ENCODE measurements at places on chromosomes 11 and 22. TPM values are rescaled to one million over a fixed set of nuclear protein-coding genes. Genes with fewer than 3 reads are reported as not detected.
A peak's percentile ranks its signal among the peaks of the same experiment; 100 is the strongest.

The ABCG4 gene
- 0.95 TPM for total RNA-seq

DNA sequence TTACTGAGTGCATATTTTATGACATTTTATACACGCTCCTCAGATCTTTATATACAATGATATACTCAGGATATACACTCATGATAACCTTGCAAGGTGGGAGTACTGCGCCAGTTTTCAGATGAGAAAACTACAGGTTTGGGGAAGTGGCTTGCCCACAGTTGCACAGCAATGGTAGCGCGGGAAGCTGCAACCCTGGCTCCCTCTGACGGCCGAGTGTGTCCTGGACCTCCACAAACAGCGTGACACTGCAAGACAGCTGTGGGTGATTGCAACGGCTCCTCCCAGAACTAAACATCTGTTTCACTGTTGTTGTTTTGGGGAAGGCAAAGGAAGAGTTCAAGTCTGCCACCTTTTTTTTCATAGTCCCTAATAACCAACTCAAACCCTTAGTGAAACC, 47.0 kb downstream of the PACSIN2 start:
- no peak for DNase-seq

The UBASH3B gene
- total RNA-seq = 11.4 TPM

The MN1 gene
- 9.1 TPM for total RNA-seq

- DNase-seq = no peak
Measured at GRCh38 chr11:92401520-92401919, 176.9 kb downstream of the FAT3 start.

- no peak for DNase-seq
Measured at GRCh38 chr11:114083391-114084252, 24.1 kb downstream of the ZBTB16 start.

DNA sequence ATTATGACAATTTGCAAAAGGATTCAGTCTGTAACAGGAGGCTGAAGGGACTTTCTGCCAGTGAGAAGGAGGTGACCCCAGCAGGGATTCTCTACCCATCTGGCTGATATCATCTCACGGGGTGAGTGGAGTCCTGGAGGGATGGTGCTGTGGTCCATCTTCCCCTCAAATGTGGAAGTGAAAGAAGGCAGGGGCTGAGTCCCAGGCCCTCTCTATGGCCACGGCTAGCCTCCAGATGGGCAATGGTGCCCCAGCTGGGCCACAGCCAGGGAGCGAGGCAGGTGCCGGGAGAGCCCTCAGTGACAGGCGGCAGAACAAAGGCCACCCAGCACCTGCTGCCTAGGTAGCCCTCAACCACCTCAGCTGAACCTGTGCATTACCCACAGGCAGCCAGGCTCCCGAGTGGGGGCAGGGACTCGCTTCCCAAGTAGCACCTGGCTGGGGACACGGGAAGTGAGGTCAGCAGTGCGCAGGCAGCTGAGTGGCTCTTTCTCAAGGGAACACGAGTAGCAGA, 6.7 kb downstream of the NECTIN1 start:
- no peak for DNase-seq

The GGTLC3 gene
- total RNA-seq = not detected

The PIK3C2A gene
- total RNA-seq = 92.3 TPM

DNA sequence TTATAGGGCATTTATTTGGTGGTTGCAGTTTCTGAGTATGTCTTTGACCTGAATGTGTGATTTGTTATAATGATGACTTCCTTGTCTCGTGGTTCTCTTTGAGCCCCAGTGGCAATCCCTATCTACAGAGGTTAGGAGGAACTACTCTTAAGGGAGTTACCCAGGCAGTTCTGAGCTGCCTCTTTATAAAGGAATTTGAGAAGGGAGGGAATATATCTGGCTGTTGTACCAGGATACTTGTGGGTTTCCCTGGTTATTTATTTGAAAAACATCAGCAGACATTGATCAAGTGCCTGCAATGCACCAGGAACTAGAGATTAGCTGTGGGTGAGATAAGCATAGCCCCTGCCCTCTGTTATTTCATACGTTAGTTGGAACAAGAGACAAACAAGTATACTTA, 243.5 kb upstream of the ARHGAP20 start:
- DNase-seq = no peak

DNA sequence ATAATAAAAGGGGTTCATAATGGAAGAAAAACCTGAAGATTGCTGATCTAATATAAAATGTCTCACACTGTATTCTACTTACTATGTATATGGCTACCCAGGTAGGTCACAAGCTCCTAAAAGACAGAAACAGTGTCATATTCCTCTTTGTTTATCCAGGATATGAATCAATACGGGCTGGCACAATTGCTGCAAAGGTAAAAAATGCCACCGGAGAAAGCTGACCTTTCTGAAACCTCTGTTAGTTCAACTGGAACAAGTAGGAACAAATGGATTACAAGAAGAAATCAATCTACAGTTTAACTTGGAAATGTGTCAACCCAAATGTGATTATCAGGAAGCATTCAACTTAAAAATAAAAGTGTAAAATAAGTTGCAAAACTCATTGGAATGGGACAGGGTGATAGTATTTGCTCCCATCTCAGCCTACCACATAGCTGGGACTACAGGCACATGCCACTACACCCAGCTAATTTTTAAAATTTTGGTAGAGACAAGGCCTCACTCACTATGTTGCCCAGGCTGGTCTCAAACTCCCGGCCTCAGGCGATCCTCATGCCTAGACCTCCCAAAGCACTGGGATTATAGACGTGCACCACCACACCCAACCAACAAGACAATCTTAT, 27.6 kb downstream of the SLC35F2 start:
- DNase-seq = no peak

The SCUBE1 gene
- 1.2 TPM for total RNA-seq

DNA sequence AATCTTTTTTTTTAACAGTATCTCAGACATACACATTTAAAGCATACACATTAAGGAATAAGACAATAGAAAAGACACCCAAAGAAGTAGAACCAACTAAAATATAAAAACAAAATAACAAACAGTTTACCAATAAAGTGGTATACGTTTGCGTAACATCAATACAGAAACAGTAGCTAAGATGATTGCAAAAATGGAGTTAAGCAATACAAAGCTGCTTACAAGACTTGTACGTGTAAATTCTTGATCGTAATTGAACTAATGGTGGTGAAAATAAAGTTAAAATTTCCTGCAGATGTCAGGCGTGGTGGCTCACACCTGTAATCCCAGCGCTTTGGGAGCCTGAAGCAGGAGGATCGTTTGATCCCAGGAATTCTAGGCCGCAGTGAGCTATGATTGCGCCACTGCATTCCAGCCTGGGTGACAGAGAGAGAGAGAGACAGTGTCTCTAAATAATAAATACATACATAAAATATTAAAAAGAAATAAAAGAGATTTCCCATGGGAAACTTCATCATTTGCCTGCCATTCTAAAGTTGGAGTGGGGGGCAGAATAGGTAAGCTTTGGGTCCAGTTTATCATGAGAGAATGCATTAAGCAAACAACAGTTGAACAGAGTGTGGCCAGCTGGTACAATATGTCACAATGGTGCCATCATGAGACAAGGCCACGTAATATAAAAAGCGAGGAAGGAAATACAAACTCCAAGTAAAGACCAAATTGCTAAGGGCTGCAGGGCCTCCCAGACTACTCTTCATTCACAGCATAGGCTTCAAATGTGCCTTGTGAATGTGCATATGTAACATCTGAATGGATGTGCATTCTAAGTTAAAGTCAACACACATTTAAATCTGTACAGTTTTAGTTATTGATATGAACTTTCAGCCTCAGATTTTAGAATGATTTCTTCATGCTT, 38.9 kb upstream of the EED start:
- no peak for DNase-seq

The GGTLC2 gene
- not detected for total RNA-seq

The SLC15A3 gene
- 12.7 TPM for total RNA-seq

DNA sequence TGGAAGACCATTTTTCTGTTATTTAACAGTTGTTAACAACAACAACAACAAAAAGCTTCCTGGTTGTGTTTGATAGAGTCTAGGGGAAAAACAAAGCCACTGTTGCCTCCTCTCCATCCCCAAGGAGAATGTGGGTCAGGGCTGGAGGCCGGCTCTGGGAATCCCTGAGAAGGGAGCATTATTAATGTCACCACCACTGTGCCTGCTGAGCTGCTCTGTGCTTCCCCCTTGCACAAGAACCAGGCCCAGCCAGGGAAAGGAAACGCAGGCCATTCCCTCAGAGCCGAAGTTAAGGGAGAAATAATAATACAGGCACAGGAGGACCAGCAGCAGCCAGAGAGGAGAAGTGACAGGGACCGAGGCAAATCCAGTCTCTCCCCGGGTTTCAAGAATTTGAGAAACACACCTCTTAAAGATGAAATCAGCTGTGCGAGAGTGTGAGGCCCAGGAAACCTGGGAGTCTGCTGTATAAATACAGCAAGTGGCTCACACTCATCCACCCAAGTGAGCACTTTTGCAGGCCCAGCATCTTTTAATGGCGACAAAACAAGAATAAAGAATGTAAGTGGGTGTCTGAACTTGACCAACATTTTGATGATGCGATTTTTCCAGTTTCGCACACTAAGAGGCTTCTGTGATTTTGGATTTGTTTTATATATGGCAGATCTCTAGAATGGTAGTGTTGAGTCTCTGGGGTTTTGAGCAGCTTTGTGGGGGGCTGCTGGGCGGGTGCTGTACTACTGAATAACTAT, 539.2 kb downstream of the NTM start:
- no peak for DNase-seq

DNA sequence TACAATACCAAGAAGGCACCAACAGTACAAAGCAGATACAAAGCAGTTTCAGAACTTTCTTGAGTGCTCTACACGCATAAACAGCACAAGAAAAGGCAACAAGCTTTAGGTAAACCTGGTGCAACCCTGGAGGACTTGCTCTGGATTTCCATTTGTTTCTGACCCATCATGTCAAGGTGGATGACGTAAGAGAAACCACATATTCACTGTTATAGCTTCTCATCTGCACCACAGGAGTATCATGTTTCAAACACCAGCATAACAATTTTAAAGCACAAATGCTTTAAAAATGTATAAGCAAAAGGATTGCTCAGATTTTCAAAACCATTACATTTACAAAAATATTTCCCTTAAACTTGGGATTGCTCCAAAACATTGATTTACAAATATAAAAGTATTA, 25.0 kb upstream of the YPEL1 start:
- DNase-seq = no peak

- no peak for DNase-seq
Measured at GRCh38 chr11:105401269-105401809, 208.5 kb upstream of the GRIA4 start.

The MS4A5 gene
- total RNA-seq = not detected

DNA sequence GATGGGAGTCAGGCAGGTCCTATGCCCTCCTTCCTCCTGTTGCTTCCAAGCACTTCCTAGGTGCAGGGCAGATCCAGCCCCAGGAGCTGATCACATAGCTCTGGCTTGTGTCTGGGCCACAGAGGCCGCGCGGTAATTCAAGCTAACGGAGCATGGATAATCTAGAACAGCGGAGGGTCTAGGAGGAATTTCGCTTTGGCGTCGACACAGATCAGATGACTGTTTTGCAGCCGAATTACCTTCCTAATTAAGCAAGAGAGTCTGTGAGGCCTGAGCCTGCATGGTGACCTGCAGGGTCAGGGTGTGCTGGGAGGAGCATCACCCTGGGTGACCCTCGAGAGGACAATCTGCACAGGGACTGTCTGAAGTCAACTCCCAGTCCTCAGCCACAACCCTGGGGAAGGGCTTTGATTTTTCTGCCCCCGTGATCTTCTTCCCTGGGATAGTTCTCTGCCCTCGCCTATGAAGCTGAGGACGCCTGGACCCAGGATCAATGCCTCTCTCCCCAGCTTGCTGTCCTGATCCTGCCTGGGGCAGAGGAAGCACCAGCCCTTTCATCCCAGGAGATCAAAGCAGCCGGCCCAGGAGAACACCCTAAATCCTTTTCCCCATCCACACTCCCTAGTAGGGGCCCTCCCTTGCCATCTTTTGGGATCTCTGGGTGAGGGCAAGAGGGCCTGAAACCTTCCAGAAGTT, 11.0 kb downstream of the NECTIN1 start:
- DNase-seq = no peak

DNA sequence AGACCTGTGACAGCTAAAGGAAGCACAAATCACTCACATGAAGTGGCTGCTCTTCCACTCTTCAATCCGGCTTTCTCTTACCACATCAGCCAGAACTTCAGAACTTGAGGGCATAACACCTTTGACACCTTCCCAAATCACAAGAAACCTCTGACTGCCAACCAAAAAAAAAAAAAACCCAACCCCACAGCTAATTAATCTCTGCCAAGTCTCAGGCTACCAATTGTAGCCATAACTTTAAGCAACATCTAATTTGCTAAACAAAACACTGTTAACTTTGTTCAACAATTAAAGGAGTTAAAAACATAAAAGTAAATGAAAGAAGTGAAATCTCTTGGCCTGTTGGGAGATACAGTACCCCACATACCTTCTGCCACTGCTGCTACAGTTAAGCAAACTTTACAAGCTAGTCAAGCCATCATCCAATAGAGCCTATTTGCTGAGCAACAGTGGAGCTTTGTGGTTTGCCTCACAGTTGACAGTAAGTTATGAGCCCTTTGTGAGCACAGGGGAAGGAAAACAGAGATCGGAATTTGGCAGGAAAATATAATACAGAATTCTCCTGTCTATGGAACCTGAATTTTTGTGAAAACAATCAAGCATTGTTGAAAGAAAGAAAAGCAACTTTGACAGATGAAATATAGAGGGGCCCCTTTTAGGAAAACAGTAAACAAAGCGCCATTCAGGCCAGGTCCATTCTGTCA, at the start of gene SOX6:
SOX6 (minus strand) TSS at position 490 of the 704 bp plus-strand sequence. CDS start 15,298 bp downstream, outside the sequence.
- DNase-seq = peak; percentile 13

DNA sequence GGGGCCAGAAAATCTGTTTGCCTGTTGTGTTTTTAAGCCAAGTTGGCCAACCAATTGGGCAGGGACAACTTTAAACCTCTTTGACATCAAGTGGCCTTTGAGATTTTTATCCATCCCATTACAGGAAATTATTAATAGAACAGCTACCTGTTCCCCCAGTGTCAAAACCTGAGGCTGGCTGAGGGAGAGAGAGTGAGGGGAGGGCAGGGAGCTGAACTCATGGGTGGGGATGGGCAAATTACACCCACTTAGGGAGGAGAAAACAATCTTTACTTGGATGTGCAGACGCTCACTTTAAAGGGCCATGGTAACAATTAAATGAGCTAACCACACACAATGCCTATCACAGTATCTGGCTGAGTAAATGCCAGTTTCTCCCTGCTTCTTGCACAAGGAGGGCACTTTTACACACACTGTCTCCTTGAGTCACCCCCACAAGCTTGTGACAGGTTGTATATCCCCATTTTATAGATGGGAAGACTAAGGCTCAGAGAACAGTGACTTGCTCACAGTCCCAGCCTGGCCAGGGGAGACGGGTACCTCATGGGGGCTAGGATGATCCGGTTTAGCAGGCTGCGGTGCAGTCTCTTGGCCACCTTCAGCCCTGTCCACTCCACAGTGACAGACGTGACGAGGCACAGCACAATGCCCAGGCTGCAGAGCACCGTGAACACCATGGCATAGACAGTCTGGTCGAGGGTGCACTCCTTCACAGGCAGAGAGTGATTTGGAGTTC, 17.8 kb upstream of the KCNJ11 start:
- DNase-seq = no peak

GRCh38 chr11:66100272-66101065, 30.4 kb downstream of the PACS1 start:
- DNase-seq = no peak

- DNase-seq = no peak
Measured at GRCh38 chr11:12785901-12786300, 111.7 kb downstream of the TEAD1 start.

The MAML2 gene
- total RNA-seq = 25.6 TPM

The DGCR6L gene
- total RNA-seq = 22.8 TPM

GRCh38 chr22:49600891-49601431, 226.7 kb downstream of the BRD1 start:
- no peak for DNase-seq

The ZNF280B gene
- total RNA-seq = 1.9 TPM
